Forelimb muscle (tissue), 1 donor: ENCODE measurements at places on chromosomes 11 and 22.

DNA sequence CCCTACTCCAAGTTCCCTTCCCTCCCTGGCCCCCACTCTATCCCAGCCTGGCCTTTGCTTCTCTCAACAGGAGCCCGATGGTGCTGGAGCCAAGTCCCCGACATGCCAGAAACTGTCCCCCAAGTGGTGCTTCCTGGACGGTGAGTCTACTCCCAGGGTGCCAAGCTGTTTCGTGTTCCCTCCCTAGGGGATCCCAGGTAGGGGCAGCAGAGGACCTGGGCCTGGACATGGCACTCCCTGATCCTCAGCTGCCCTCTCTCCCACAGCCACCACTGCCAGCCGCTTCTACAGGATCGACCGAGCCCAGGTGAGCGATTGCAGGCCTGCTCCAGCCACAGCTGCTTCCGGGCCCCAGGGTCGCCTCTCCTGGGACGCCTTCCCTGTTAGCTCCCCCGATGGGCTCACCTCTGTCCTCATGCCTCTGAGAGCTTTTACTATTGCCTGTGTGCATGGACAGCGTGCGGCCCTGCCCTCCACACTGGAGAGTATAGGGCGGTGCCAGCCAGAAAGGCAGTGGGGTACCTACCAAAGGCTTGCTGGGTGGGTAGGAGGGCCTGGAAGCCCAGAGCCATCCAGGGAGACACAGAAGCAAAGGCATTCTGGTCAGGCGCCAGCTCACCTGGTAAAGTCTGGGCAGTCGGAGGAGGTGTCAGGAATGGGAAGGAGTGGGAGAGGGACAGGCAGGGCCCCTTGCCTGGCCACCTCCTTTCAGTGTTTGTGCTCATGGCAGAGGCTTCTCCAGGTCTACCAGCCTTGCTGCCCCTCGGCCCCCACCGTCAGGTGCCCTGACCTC is 5.0 kb upstream of the MDK start:
- DNase-seq, result no peak

DNA sequence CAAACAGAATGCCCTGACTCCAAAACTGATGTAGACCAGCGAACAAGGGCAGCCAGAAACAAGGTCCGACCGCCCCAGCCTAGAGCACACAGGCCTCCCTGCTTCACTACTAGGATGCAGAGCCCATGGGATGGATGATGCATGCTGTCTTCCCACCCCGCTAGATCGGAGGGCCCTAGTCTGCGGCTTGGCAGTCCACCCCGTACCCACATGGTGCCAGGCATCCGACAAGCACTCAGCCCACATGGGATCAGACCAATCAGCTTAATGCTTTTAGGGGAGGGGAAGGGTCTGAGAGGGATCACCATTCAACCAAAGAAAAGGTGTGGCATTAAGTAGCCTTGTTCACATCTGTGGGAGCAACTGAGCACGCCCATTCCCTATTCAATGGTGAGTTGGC is 30.6 kb downstream of the PISD start:
- DNase-seq, result no peak

DNA sequence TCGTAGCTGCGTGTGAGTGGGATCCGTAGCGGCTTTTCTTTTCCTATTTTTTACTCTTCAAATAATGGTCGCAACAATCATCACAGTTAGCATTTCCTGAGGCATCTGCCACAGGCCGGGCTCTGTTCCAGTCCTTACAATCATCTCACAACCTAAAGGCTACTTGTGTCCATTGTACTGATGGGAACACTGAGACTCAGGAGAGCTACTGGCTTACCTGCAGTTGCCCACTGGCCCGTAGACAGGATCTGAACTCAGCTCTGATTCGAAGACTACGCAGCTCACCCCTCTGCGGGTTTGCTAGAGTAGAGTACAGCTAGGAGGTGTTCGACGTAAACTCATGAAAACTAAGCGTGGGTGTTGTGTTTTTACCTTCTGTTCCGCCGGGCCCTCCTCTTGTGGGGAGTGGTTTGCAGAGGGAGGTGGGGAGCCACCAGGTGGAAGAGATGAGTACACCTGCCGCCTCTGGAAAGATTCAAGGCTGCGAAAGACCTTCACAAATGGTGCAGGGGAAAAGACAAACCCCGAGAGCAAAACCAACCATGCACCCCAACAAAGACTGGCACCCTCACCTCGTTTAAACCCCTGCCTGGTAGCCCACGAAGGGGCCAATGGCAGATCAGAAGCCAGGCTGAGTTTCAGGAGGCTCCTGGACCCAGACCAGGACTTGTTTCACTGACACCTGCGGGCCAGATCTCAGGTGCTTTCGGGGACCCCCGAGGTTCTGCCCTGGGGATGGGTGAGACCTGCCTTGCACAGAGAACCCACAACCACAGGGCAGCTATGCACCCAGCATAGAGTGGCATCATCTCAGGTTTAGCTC is 18.3 kb upstream of the RFPL3 start:
- no peak for DNase-seq

DNA sequence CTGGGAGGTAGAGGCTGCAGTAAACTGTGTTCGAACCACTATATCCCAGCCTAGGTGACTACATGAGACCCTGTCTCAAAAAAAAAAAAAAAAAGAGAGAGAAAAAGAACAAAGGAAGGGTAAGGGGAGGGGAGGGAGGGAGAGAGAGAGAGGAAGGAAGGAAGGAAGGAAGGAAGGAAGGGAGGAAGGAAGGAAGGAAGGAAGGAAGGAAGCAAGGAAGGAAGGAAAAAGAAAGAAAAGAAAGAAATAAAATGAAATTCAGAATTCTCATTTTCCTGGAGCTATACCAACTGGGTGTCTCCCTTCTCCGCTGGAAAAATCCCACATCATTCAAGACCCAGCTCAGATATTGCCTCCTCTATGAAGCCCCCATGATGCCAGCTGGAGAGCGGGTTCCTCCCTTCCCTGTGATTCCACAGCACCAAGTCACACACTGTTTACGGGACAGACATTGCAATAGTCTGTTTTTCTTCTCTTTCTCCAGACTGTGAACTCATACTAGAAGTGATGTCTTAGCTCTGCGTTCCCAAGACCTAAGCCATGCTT is 3.0 kb upstream of the PPFIA1 start:
- no peak for DNase-seq

DNA sequence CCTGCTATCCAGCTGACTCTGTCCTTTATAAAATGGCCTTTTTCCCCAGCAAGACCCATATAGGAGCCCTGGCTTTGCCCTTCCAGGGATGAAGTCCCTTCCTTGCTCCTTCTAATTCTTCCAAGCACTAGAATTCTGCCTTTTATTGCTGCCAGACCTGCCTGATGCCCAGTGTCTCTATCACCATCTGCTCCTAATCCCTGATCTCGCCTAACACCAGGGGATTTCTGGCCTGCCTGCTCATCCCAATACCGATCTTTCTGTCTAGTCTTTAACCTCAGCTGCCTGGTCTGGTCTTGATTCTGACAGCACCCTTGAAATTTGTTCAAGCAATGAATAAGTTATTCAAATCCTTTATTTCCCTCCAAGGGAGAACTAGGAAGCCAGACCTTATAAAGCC is 150.2 kb downstream of the SPON1 start:
- no peak for DNase-seq

- no peak for DNase-seq
Measured at GRCh38 chr22:48752451-48753380, 1075.0 kb downstream of the BRD1 start.

- no peak for DNase-seq
Measured at GRCh38 chr11:131658414-131658813, 288.0 kb downstream of the NTM start.

- DNase-seq, result no peak
Measured at GRCh38 chr11:65217441-65218423, 36.0 kb downstream of the CAPN1 start.

- no peak for DNase-seq
Measured at GRCh38 chr11:96486890-96487611, 97.2 kb downstream of the JRKL start.

- no peak for DNase-seq
Measured at GRCh38 chr22:27136596-27136995, 479.2 kb downstream of the MIAT start.

GRCh38 chr22:47423861-47424820 is 661.7 kb downstream of the TBC1D22A start:
- no peak for DNase-seq

DNA sequence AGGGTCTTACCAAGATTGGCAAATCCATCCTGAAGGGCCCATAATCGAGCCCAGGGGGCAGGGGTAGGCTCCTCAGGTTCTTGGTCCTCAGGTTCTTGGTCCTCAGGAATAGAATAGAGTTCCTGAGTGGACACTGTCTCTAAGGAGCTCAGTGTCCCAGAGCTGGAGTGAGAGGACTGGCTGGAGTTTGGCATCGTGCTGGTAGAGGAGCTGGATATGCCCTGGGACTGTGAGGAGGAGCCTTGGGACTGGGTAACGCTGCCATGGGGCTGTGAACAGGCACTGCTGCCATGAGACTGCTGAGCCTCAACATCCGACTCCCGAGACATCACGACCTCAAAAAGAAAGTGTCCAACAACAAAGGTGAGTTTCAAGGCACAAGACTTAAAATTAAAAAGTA is 7.2 kb downstream of the CHEK2 start:
- DNase-seq, result no peak

GRCh38 chr22:36506637-36507517 is at the start of gene FOXRED2:
Gene FOXRED2, minus strand, starts transcription at chr22:36507040. Its CDS starts 618 bp downstream, at chr22:36506422.
- peak; percentile 65 for DNase-seq

- DNase-seq, result no peak
Measured at GRCh38 chr11:58616594-58616993, 5.9 kb upstream of the CNTF start.

DNA sequence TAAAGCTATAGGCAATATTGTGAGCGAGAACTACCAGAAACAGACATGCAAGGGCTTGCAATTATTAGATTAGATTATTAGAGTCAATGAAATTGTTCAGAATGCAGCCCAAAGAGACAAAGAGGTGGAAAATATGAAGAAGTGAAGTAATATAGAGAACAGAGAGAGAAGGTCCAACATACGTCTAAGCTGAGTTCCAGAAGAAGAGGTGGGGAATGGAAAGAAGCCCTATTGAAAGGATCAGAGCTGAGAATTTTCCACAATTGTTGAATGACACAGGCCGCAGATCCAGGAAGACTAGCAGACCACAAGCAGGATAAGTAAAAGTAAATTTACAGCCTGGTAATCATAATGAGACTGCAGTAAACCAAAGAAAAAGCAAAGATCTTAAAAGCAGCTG is 93.2 kb downstream of the EXT2 start:
- DNase-seq, result no peak

- DNase-seq, result no peak
Measured at GRCh38 chr22:37611207-37611606, 2.6 kb downstream of the GGA1 start.

GRCh38 chr22:48156603-48157355 is 1394.3 kb downstream of the TBC1D22A start:
- DNase-seq, result no peak

- no peak for DNase-seq
Measured at GRCh38 chr11:116170526-116171120, 602.2 kb downstream of the BUD13 start.

GRCh38 chr22:49861642-49862495 is 8.2 kb downstream of the ZBED4 start:
- DNase-seq, result no peak

DNA sequence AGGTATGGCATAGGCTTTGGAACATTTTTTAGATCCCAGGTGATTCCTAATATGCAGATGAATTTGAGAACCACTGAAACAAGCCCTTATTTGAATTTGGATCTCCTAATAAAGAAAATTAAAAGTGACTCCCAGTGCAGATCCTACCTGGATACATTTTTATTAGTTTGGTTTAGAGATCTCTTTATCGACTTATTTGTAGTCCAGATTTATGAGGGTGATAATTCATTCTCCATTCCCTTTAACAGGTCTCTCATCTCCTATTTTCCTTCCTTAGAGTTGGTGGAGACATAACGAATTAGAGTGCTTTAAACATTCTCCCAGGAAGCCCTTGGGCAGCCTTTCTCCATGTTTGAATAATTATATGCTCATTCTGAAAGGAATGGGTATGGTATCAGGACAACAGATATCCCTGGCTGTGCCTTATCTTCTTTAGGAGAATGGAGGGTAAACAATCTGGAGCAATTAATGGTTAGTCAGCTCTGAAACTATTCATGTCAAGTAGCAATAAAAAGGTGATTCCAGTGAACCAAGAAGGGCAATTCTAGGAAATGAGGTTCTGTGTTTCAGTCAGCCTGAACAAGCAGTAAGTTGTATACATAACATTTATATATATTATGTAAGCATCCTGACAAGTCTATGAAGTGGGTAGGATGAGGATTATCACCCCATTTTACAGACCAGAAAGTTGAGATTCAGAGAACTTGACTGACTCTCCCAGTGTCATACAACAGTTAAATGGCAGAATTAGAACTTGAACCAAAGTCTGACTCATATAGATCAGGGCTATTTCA is 53.9 kb upstream of the RCE1 start:
- DNase-seq, result no peak

- no peak for DNase-seq
Measured at GRCh38 chr11:2741006-2741376, 41.2 kb upstream of the KCNQ1OT1 start.

- DNase-seq, result no peak
Measured at GRCh38 chr22:50243685-50244419, 971 bp downstream of the TUBGCP6 start.

GRCh38 chr11:32121012-32121411 is 30.1 kb downstream of the RCN1 start:
- DNase-seq, result no peak

GRCh38 chr11:62242021-62242420 is at the start of gene SCGB1D2:
Gene SCGB1D2, plus strand, starts transcription at chr11:62242239. Its CDS starts 69 bp downstream, at chr11:62242308.
- DNase-seq, result no peak

- DNase-seq, result no peak
Measured at GRCh38 chr22:37060801-37061610, 9.5 kb downstream of the KCTD17 start.

DNA sequence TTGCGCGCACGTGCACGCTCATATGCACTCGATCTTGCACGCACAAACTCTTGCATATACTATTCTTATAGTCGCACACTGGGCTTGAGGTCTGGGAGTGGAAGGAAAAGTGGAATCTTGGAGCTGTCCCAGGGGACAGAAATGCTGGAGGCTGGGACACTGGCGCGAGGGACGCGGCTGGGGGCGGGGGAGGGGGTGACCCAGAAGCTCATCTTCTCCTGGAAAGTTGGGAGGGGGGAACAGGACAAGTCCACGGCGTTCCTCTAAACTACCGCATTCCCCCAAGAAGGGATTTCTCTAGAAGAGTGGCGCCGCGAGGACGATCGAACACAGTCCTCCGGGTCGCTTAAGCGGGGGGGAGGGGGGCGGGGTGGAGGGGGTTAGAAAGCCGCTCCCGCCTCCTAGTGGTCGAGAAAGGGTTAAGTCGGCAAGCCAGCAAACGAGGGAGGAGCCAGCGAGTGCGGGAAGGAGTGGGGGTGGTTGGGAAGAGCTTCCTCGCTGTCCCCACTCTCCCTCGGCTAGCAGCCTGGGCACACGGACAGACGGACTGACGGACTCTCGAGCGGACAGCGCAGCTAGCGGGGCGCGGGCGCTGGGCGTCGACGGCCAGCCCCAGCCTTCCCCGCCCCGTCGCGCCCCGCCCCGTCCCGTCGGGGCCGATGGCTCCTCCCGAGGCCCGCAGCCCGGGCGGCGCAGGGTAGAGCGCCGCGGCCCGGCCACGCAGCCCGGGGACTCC is at the start of gene RTN4RL2:
TSS of gene RTN4RL2 (plus strand) at position 507 of the 736 bp plus-strand sequence. CDS start 338 bp downstream, outside the sequence.
- DNase-seq, result no peak
